ENCODE measurements at places on chromosomes 16 and 17.

DNA sequence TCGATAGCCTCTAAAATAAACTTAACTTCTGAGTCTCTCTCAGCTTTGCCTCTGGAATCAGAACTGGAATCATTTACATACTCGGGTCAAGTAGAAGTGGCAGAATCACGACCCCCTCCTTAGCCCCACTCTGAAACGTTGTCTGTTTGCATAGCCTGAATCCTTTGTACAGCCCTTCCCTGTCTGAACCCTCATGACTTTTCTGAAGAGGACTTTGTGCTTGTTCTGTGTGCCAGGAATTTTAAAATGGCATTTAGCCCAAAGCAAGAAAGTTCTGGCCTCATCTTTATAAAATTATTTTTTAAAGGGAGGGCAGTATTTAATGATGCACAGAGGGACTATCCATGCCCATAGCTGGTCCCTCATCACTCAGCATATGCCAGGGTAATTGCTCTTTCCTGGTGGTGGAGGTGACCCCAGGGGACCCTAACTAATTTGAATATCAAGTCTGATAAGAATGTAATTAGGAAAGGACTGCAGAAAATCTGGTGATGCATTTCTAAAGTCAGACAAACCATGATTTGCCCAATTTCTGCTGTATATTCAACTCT is 342.7 kb upstream of the TNRC6C start:
- DNase-seq, result no peak

- DNase-seq, result peak; percentile 83
Measured at GRCh38 chr16:65012357-65012756, 109.5 kb downstream of the CDH11 start.

DNA sequence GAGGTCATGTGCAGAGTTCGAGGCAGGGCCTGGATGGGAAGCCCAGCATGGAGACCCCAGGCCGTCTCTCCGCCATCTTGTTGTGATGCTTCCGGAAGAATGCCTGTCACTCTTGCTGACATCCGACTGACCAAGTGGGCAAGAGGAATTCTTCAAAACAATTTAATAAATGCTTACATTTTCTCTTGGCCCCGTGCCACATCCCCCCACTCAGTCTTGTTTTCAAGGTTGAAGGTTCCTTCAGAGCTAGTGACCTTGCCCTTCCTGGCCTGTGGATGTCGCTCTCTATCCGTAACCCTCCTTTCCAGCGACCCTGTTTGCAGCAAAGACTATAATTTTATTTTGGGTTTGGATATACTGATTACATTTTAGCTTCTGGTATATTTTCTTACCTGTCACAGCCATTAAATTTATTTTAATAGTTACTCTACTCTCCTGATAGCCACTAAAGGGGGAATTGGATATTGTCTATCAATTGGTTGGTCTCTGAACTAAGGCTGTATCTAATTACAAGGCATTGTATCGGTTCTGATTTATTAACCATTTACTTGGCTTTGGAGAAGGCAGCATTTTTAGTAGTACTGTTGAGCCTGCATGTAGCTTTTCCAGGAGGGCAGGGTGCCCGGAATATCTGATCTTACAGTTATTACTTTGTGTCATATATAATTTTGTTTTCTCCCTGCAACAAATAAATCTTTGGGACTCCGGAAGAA is 264.5 kb downstream of the WWOX start:
- no peak for DNase-seq

- DNase-seq, result no peak
Measured at GRCh38 chr16:67807148-67807682, 526 bp downstream of the TSNAXIP1 start.

DNA sequence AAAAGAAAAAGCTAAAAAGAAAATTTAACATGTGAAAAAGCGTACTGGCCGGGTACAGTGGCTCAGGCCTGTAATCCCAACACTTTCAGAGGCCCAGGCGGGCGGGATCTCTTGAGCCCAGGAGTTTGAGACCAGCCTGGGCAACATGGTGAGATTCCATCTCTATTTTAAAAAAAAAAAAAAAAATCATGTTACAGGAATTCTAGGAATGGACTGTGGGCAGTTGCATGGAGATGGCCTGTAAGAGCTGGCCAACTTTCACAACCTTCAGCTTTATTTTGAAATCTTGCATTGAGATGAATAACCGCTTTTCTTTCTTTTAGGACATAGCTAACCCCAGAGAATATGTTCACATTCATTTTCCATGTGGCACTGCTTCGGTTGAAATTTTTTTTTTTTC is 8.2 kb upstream of the CIAO3 start:
- peak; percentile 45 for DNase-seq

GRCh38 chr17:79338152-79338551 is 263.5 kb downstream of the ENGASE start:
- no peak for DNase-seq

DNA sequence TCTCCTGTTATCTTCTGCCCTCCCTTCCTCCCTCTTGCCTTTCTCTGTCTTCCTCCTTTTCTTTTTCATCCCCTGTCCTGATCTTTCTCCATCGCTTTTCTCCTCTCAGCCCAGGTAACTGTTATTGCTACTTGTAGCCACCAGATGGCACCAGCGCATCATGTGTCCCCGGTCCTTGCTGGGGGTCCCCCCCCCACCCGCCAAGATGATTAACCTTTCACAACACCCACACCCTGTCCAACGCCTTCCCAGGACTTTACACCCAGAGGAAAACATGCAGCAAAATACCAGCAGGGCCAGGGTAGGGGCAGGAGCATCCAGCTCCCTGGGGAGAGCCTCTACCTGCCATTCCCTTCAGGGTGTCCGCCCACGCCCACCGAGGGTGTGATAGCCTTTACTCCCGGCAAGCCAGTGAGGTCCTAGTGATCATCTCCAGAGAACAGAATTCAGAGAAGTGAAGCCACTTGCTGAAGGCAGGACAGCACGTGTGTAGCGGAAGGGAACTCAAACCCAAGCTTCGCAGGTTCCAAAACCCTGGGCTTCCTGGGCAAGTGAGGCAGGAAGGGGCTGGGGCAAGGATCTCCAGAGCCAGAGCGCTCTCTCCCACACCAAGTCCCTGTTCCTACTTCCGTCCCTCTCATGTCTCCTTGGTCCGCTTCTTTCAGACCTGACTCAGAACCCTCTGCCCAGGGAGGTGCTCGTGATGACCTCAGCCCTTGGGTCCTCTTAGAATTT is 13.4 kb upstream of the TAC4 start:
- peak; percentile 67 for DNase-seq

All from foreskin fibroblast (primary cell).